ENCODE measurements at places on chromosomes 12 and 14.

DNA sequence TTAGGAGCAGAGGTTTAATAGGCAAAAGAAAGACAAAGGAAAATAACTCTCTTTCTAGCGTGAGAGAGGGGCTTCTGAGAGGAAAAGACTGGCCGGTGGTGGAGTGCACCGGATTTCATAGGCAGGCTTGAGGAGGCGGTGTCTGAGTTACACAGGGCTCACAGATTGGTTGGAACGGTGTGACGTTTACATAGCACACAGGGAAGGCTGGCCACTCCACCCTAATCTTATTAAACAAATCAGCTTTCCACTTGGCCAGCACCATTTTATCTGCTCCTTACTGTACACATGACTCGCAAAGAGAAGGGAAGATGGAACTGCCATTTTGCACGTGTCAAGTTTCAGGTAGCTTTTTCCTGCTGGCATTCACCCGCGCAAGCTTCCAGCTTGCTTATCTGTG, 587.7 kb downstream of the RPL10L start:
- no peak for DNase-seq

GRCh38 chr12:83462419-83462818, 775.7 kb downstream of the TMTC2 start:
- DNase-seq: no peak

DNA sequence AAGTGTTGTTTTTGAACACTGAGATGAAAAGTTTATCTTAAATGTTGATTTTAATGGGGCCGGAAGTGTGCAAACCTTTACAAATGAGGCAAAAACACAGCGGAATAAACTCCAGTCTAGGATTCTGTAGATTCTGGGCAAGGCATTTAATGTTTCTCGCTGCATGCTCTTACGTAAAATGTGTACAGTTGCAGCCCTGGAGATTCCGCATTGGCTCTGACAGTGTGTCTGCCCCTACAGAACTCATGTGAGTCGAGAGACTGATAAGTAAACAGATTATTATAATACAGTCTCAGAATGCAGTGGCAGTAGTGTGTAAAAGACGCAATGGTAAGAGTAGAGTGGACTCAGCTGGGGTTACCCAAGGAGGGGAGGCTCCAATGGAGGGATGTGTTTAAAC, 33.6 kb downstream of the LRRK2 start:
- DNase-seq: no peak

- no peak for DNase-seq
These were observed 3.6 kb upstream of the STXBP6 start for GRCh38 chr14:25053585-25053984.

Measured in amygdala (tissue), 56 donors.